ENCODE measurements at places on chromosomes 7 and 10. TPM values are rescaled to one million over a fixed set of nuclear protein-coding genes. Genes with fewer than 3 reads are reported as not detected.

The SHTN1 gene
- 6.4 TPM for total RNA-seq

The PGAM2 gene
- total RNA-seq: 433 TPM

The NEUROD6 gene
- total RNA-seq: 0.21 TPM

The ABCB4 gene
- total RNA-seq: 3.7 TPM

The CNPY1 gene
- not detected for total RNA-seq
